ENCODE measurements at places on chromosomes 2 and 18. TPM values are rescaled to one million over a fixed set of nuclear protein-coding genes. Genes with fewer than 3 reads are reported as not detected.

The SPHKAP gene
- total RNA-seq, result not detected

The TUBA4B gene
- total RNA-seq, result not detected

The GALNT14 gene
- 23.7 TPM for total RNA-seq

The ST6GAL2 gene
- total RNA-seq, result 5.7 TPM

The CCDC150 gene
- total RNA-seq, result 2.4 TPM

The ATP8B1 gene
- total RNA-seq, result 37.8 TPM

The MYOM1 gene
- 2.5 TPM for total RNA-seq

- DNase-seq, result no peak
Measured at GRCh38 chr2:67616749-67617148, 219.6 kb downstream of the ETAA1 start.

DNA sequence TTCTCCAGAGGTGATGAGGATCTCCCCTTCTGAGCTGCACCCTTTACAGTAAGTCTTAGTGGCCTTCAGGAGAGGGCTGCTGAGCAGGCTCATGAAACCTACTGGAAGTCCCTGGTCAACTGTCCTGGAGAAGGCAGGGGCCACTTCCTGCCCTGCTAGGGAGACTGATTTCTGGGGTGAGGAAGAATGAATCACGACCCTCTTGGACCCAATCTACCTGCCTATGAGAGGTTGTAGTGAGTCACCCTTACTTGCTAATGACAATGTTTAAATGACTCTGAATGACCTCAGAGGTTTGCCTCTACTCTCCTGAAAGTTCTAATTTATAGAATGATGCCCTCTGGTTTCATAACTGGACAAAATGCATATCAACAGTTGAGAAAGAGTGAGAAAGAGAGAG is 79.4 kb upstream of the FAM136A start:
- no peak for DNase-seq

- no peak for DNase-seq
Measured at GRCh38 chr18:59079264-59079663, 60.4 kb upstream of the SEC11C start.

DNA sequence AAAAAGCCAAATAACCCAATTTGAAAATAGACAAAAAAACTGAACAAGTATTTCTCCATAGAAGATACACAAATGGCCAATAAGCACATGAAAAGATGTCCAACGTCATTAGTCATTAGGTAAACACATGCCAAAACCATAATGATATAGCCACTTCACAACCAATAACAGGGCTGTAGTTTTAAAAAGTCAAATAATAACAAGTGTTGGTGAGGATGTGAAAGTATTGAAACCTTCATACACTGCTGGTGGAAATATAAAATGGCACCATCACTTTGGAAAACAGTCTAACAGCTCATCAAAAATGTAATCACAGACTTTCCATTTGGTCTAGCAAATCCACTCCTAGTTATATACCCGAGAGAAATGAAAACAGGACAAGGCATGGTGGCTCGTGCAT is 144.2 kb upstream of the CYP1B1 start:
- DNase-seq, result no peak

DNA sequence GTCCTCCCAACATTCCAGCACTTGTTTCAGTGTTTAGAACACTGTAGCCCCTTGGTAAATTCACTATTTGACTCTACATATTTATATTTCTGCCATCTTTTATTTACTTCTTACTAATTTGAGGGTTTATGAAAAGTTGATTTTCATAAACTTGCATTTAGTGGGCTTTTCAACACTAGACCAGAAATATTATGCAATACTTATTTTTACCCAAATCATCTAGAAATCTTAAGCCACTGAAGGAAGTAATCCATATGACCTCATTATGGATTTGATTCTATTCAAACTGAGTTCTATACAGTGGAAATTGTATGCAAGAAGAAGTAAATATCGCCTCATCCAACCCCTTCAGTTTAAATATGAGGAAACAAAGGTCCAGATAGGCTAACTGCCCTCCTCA is 92.6 kb upstream of the VRK2 start:
- DNase-seq, result no peak

DNA sequence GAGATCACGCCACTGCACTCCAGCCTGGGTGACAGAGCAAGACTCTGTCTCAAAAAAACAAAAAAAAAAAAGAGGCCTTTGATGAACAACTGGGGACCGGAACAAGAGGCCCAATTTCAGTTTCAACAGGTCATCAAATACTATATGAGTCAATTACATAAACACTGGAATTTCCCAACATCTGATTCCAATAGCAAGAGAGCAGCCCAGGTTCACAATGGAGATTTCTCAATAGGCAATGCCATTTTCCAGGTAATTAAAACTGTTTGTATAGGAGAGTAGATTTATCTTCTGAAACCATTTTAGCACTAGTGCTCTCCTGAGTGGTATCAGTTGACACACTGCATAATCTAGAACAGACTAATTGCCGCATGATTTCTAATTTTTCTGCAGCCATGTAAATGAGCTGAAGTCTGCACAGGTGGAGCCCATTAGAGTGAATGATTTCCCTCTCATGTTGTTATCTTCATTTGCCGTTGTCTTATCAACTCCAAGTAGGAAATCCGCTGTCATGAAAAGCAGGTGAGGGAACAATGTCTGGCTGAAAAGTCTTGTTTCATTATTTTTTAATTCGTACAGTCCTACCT is 264.1 kb upstream of the MEIS1 start:
- DNase-seq, result no peak

DNA sequence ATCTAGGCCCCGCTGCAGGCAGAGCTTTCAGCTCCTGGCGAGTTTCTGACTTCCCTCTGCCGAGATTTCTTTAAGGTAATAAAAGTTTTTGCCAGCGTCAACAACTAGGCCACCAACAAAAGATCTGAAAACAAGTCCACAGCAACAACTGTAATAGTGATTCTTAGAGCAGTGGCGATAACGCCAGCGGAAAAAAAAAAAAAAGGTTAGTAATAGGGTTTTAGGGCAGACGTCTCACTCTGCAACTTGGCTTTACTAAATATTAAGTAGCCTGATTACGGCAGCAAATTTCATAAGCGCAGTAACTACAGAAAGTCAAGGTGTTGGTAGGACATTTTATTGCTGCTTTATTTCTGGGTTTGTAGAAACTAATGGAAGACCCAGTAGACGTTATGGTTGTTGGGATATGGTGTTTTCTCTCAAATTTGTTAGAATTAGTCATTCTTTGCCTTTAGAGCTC is 481 bp downstream of the SLC30A6 start:
- no peak for DNase-seq

DNA sequence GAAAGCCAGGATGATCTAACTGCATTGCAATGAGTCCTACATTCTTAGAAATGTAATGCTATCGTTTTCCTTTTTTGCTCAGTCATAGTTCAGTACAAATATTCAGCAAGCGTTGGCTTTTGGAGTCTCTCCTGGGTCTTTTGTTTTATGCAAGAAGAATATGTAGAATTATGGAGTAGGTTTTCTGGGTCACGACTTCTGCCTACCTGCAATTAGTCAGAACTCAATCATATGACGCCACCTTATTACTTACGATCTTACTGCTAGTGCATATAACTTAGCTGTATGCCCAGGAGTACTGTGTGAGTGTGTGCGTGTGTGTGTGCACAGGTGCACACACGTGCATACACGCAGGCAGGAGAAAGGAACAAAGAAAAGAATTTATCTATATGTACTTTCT is 640.2 kb downstream of the STK39 start:
- no peak for DNase-seq

DNA sequence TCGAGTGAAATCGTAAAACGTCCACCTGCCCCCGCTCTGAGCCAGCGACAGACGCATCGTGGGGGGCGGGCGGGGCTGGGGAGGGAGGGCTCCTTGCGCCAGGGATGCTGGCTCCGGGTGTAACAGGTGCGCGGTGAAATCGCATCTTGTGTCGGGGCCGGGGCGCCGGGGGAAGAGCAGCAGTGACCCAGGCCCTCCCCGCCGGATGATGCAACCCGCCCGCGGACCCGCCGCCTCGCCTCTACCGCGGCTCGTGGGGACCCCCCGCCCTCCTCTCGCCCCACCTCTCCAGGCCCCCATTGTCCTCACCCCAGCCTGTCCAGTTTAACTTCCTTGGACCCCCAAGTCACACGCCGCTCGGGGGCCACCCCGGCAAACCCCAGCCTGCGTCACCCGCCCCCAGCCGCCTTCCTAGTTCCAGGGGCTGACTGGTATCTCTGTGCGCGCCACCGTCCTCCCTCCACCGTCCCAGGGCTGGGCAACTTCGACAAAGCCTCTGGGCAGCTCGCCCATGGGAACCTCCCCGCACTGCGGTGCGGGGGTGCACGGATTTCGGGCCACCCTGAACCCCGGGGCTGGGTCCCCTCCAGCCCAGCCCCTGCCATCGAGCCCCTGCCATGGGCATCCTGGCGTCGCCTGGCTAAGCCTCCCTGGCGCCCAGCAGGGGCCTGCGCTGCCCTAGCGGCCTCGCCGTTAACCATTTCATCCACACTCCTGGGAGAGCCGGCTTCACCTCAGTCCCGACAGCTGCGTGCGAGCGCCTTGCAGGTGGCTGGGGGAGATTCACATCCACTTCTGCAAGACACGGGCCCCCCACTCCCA is 799 bp upstream of the KIF1A start:
- no peak for DNase-seq

- DNase-seq, result no peak
Measured at GRCh38 chr2:74079522-74080341, 68.0 kb downstream of the BOLA3 start.

- DNase-seq, result no peak
Measured at GRCh38 chr2:113200736-113201490, 27.1 kb downstream of the PSD4 start.

DNA sequence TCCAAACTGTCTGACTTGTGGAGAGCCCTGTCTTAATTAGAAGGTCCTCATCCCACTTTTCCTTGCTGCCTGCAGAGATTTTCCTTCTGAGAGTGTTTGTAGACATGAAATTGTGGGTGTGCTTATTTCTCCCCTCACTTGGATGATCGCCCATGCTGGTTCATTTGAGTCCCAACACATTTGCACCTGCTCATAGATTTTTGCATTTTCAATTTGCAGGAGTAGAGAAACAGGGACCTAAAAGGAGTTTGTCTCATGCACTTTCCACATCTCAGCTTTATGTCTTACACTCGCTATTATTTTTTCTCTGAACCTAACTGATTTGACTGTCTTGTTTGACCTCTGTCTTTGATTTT is 33.2 kb upstream of the FHL2 start:
- no peak for DNase-seq

DNA sequence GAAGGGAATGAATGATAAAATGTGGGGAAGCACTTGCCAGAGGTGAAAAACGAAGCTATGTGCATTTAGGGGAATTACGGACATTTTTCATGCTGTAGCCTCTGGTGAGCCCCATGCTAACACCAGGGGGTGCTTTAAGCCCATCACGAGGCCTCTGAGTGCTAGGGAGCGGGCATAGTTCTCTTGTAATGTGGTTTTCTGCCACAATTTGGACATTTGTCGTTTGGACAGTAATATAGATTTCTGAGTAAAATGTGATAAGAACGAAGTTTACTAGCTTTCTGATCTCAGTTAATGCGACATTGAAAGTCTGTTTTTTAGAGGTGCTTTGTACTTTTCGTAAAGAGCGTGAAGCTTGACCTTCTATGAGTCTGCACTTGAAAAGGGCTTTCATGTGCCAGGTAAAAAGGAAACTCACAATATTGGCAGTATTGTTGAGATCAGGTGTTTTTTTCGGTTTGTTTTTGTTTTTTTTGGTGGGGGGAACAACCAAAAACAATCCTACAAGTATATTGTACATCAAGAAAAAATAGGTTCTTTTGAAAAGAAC is 50.6 kb downstream of the TRAF3IP1 start:
- DNase-seq, result no peak

DNA sequence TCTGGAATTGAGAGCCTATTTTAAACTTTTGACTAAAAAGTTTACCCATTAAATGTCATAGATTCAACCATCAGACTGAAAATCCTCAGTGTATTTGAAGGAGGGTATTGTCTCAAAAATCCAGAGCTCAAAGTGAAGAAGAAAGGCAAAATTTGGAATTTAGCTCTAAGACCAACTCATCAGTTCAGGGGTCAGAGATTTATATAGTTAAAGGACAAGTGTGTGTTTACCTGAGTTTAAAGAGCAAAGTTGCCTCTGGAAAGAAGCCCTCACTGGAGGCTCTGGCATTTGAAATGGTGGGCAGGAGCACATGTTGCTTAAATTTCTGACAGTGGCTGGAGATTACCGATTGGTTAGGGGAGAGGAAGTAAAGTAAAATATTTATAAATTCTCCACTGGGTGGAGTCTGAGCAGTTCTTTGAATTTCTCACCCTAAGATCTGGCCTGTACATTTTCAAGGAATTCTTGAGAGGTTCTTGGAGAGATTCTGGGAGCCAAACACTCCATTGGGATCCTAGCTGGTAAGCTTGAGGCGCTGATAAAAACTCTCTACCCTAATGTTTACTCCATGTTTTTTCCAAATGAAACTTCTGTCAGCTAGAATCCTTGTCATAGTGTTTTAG is at the start of gene KYNU:
Gene KYNU, plus strand, starts transcription at position 449 of the 623 bp plus-strand sequence. CDS start 7,704 bp downstream, outside the sequence.
- DNase-seq, result no peak

All from esophagus squamous epithelium (tissue), 5 donors.